ENCODE measurements at places on chromosomes 1 and 21. TPM values are rescaled to one million over a fixed set of nuclear protein-coding genes. Genes with fewer than 3 reads are reported as not detected.

The TNFRSF8 gene
- 0.82 TPM for total RNA-seq

The LRRC41 gene
- 38.8 TPM for total RNA-seq

The FCRL2 gene
- total RNA-seq = not detected

The TDRD5 gene
- total RNA-seq = not detected

DNA sequence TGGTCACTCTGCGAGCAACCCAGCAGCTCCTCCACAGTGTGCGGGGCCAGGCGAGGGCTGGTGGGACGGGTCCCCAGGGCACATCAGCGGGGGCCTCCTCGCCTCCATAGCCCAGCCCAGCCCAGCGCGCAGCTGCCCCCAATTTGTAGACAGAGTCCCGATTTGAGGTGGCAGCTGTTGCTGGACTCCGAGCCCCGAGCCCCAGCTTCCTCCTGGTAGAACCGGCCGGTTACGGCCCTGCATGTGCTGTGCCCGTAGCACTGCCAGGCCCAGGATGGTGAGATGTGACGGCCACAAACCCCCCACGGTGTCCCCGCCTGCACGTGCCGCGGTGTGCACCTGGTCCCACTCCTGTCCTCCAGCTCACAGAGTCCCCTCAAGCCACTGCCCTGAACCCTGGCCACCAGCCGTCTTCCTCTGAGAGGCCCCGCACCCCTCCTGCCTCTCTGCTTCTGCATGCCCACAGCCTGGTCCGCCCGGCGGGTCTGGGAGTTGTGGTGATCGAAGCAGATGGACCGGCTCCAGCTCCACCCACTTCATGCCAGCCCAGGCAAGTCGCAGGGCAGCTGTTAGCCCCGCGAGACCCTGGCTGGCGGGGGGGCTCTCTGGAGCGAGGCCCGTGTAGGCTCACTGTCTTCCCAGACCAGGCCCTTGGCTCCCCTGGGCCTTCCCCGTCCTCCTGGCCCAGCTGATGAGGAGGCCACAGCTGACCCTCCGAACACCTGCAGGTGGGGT is 55.5 kb downstream of the MORN1 start:
- no peak for DNase-seq

GRCh38 chr1:152878042-152878441 is at the start of gene SMCP:
Gene SMCP, plus strand, starts transcription at chr1:152878322. Its CDS starts 6,101 bp downstream, at chr1:152884423.
- no peak for DNase-seq

GRCh38 chr21:44533121-44533890 is 6.7 kb downstream of the KRTAP10-1 start:
- DNase-seq = no peak

DNA sequence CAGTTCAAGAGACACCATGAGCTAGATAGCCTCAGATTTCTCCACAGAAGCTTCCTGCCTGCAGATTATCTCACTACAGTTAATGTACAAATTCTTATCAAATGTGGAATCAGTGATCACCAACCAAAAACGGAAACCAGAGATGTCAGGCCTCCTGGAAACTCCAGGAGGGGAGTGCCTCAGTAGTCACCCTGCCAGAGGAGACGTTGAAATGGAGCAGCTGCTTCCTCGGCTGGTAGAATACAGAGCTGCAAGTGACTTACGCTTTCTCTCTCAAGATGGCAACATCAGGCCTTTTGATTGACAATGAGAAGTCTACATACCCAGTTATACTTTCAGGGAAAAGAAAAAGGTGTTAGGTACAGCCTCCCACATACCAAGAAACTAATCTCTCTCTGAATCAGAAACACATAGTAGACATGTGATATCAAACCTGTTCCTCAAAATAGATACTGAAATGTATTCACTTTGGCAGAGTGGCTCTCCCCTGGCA is 52.2 kb downstream of the ACP6 start:
- no peak for DNase-seq

DNA sequence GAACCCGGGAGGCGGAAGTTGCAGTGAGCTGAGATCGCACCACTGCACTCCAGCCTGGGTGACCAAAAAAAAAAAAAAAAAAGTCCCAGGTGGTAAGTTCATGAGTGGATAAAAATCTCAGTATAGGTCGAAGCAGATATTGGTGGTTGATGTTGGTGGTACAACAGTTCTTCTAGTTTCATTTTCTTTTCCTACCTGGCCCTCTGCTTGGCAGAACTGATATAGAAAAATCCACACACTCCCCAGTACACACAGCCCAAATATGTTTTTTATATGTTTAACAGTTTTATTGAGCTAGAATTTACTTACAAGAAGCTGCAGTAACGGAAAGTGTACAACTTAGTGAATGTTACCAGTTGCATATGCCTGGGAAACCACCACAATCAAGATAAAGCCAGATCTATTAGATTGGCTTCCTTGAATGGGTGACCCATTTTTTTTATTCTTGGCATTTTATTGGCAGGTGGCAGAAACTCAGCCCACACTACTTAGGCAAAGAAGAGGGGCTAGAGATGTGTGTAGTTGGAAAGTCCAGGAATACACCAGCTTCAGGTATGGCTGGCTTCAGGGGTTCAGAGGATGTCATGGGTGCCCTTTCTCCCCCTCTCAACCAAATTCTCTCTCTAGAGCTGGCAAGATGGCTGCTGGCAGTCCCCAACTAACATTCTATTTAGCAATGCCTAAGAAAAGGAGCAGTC is 118.3 kb upstream of the SLC25A33 start:
- DNase-seq = no peak

DNA sequence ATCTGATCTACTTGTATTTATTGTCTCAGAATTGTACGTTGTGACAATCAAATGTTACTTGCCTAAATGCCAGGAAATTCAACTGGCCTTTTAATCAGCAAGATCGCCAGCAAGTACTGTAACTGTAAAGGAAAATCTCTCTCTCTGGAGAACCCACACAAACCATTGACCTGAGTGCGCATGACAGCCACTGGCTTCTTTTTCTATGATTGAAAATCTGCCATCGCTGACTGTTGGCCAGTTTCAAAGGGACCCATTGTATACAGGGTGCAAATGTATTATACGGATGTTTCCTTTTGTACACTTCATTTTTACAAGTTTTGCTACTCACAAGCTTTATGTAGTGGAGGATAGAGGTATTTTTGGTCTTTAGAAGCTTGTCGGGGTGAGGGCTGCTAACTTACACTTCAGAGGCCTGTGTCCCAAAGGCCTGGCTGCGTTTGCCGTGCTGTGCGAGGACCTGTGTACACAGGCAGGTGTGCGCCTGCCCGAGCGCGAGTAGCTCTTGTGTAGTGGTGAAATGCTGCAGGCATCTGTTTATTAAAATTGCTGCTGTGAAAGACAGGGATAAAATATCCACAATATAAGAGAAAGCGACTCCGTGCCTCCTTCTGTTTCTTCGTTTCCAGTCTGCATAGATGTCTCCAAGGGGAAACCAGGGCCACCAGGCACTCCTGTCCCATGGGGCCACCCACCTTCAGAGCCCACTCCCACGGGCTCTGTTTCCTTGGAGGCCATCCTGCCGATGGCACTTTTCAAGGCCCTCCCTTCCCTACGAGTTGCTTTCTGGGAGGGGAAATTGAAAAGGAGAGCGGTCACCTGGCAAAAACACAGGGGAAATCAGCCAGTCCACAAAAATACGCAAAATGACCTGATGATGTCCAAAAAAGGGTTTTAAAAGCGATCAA is 25.3 kb upstream of the TRAPPC10 start:
- no peak for DNase-seq

DNA sequence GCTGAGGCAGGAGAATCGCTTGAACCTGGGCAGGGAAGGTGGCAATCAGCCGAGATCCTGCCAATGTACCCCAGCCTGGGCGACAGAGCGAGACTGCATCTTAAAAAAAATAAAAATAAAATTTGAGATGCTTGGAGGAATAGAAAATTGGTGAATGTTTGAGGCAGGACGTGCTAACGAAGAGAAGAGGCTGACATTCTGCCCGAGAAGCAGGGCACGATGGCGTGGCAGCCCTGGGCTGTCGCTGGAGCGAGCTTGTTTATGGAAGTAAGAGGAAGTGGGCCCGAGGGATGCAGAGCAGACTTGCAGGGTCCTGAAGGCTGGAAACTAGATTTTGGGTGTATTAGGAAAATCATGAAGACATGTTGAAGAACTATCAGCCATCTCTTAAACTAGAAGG is 92.6 kb downstream of the KIF26B start:
- DNase-seq = no peak

DNA sequence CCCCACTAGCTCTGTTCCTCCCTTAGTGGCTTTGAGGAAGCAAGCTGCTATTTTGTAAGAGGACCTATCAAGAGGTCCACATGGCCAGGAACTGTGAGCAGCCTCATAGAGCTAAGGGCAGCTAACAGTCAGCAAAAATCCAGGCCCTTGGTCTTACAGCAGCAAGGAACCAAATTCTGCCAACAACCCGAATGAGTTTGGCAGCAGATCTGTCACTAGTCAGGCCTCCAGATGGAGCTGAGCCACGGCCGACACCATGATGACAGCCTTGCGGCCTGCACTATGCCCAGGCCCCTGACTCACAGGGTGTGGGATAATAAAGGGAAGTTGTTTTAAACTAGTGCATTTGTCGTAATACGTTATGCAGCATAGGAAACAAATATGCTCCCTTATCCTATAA is 28.0 kb upstream of the H3-3A start:
- DNase-seq = peak; percentile 83

- DNase-seq = peak; percentile 83
Measured at GRCh38 chr1:3170561-3171453, 101.8 kb downstream of the PRDM16 start.

GRCh38 chr21:28310171-28310685 is 682.4 kb downstream of the LTN1 start:
- DNase-seq = no peak

- no peak for DNase-seq
Measured at GRCh38 chr1:153540394-153541361, at the start of gene S100A5. Gene S100A5, minus strand, starts transcription at chr1:153540934. Its CDS starts 743 bp downstream, at chr1:153540191.

GRCh38 chr1:245693941-245694752 is 539.4 kb downstream of the KIF26B start:
- no peak for DNase-seq

GRCh38 chr1:56710646-56711045 is 65.5 kb downstream of the PRKAA2 start:
- no peak for DNase-seq

GRCh38 chr1:156594190-156594589 is 2.6 kb downstream of the NAXE start:
- DNase-seq = no peak

GRCh38 chr1:53951697-53952096 is 5.5 kb downstream of the LRRC42 start:
- no peak for DNase-seq

DNA sequence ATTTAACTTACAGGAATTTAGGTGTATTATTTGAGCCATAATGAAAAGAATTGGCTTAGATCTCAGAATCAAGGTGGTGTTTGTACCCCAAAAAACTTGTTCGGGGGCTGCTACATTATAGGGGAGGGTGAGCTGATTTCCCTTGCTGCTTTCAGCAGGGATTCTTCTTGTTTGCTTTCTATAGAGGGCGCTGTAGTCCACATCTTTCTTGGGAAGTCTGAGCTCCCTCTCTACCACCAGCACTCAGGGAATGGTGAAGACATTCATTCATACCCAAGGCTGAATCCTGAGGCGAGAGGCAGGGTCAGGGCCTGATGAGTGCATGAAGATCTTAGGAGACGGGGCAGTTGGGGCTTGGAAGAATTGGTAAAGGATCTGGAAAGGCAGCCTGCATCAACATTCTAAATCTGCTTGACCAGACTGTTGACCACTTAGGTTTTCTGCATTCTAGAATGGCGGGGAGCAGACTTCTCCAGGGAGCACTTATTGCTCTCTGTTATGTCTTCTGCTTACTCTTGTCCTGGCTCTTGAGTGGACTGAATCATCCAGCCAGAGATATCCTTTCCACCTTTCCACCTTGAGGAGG is 18.9 kb downstream of the SPATA46 start:
- DNase-seq = no peak

DNA sequence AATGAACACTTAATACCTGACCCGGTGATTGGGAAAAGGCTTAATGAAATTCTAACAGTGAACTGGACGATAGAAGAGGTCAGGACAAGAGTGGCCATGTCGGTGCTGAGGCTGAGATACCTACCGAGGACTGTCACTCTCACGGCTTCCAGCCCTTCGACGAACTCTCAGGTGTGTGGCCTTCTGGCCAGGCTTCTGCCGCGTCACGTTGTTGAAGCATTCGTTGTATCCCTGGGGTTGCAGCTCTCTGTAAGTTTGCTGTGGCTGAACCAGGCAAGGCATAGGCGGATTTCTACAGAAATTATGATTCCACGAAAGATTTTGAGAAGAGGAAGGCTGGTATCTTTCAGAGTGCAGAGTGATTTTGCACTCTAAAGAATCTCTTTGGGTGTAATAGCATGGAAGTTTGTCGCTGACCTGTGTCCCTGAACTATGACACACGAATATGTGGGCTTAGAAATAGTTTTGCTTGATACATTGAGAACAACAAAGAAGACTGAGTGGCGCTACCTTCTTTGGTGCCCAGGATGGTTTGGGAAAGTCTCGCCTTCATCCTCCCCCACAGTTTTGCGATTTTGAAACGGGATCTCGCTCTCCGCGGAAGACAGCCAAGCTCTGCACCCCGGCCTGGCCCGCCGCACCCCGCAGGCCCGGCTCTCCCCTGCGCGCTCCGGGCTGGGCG is 403 bp upstream of the EPHX4 start:
- no peak for DNase-seq

DNA sequence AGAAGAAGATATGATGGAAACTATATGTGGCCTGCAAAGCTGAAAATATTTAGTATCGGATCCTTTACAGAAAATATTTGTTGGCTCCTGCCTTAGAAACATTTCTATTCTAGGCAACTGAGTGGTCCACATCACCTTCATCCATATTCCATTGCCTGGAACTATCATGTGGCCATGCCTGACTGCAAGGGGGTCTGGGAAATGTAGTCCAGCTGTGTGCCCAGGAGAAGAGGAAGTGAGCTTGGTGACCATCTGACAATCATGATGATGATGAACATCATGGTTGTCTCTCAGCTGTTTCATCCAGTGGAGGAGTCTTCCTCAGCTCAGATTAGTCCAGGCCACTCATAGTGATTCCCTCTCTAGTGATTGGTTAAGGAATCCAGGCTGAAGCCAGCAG is 61.8 kb upstream of the IFNLR1 start:
- DNase-seq = no peak

DNA sequence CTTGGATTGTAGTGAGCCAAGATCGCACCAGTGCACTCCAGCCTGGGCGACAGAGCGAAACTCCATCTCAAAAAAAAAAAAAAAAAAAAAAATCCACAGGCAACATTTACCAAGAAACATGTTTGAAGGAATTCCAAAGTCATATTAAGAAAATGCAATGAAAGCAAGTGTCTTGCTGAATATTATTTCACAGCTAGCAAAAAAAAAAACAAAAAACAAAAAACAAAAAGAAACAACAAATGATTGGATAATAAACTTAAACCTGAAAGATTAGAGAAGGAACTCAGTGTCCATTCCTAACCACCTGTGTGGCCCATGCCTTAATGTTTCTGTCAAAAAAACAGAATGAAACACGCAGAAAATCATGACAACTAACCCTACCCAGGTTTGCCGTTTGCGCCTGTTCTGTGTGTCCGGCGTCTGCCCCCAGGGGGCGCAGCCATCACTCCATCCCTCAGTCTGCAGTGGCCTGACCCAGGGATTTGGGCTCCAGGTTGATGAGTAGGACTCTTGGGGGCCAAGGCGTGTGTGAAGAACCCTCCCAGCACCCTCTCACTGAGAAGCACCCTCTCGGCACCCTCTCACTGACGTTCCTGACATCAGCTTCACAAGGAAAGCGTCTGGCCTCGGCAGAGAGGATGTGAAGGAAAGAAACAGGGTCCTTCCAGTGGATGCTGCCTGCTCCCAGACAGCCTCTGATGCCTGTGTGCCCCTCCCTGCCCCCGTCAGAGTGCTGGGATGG is 19.2 kb upstream of the PTTG1IP start:
- peak; percentile 69 for DNase-seq

GRCh38 chr1:196887515-196888239 is at the start of gene CFHR4:
Gene CFHR4, plus strand, starts transcription at chr1:196888052. Its CDS starts 99 bp downstream, at chr1:196888151.
- DNase-seq = no peak
